Activated naive CD4-positive, alpha-beta T cell treated with anti-CD3 and anti-CD28 coated beads, Interleukin-2, amount 10 ng/mL, durations not matched to agents 7 days and 5 days (primary cell): ENCODE measurements at places on chromosomes 3 and 15.
A peak's percentile ranks its signal among the peaks of the same experiment; 100 is the strongest.

GRCh38 chr15:48828906-48829305 lies 18.0 kb upstream of the CEP152 start:
- DNase-seq: no peak
- H3K27ac ChIP-seq: no peak overlapping the region
- H3K36me3 ChIP-seq: no peaks in the 10 kb centered on the region
- H3K4me1 ChIP-seq: no peaks in the 10 kb centered on the region
- H3K27me3 ChIP-seq: peaks cover 18% of the 10 kb centered on the region
- H3K4me3 ChIP-seq: no peak overlapping the region

DNA sequence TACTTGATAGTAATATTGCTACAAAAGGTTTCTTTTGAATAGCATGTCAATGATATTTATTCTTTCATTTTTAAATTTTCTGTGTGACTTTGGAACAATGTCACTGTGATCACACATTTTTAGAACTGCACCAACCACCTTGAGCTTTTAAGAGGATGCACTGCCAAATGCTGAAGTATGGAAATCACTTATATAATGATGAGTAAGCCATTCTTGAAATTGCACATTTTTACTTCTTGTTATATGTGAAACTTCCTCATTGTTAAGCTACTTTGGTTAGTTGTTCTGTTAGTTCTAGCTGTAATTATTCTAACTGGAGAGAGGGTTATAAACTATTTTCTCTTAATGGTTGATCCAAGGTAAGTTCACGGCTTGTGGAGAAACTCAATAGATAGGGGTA lies 547.5 kb downstream of the ZIC1 start:
- no peak overlapping the region for H3K4me3 ChIP-seq
- no peak overlapping the region for H3K27ac ChIP-seq
- no peaks in the 10 kb centered on the region for H3K36me3 ChIP-seq

DNA sequence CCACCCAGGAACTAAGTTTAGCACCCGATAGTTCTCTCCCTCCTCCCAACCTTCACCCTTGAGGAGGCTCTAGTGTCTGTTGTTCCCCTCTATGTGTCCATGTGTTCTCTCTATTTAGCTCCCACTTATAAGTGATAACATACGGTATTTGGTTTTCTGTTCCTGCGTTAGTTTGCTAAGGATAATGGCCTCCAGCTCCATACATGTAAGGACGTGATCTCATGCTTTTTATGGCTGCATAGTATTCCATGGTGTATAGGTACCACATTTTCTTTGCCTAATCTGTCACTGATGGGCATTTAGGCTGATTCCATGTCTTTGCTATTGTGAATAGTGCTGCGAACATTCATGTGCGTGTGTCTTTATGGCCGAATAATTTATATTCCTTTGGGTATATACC lies 66.9 kb upstream of the TRA2B start:
- H3K4me3 ChIP-seq: no peak overlapping the region
- peaks cover 6% of the 10 kb centered on the region for H3K27me3 ChIP-seq
- no peaks in the 10 kb centered on the region for H3K36me3 ChIP-seq
- DNase-seq: no peak

GRCh38 chr15:48924528-48925393 lies 39.0 kb downstream of the SHC4 start:
- no peaks in the 10 kb centered on the region for H3K36me3 ChIP-seq
- H3K4me3 ChIP-seq: no peak overlapping the region
- H3K27ac ChIP-seq: no peak overlapping the region

DNA sequence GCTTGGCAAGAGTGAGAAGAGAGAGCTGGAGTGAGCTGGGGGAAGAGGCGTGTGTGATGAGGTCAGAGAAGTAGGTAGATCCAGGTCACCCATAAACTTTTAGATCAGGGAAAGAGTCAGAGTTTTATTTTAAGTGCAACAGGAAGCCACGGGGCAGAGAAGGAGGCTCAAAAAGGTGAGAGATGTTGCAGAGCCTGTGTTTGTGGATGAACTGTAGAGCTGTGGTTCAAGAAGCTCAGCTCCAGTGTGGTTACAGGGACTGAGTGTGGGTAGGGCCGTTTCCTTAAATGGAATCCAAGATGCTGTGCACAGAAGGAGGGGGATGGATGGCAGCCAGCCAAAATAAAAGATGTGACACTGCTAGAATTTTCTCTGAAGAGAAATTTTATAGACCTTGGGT lies 337.2 kb downstream of the SATB1 start:
- no peak overlapping the region for H3K27ac ChIP-seq
- no peaks in the 10 kb centered on the region for H3K36me3 ChIP-seq
- H3K27me3 ChIP-seq: peaks cover 16% of the 10 kb centered on the region
- H3K4me3 ChIP-seq: no peak overlapping the region
- no peak for DNase-seq

- H3K27ac ChIP-seq: no peak overlapping the region
- peaks cover 22% of the 10 kb centered on the region for H3K36me3 ChIP-seq
- no peak overlapping the region for H3K4me3 ChIP-seq
- no peaks in the 10 kb centered on the region for H3K4me1 ChIP-seq
- no peaks in the 10 kb centered on the region for H3K27me3 ChIP-seq
- no peak for DNase-seq
Observed at GRCh38 chr3:188491276-188491687, 337.3 kb downstream of the LPP start.

DNA sequence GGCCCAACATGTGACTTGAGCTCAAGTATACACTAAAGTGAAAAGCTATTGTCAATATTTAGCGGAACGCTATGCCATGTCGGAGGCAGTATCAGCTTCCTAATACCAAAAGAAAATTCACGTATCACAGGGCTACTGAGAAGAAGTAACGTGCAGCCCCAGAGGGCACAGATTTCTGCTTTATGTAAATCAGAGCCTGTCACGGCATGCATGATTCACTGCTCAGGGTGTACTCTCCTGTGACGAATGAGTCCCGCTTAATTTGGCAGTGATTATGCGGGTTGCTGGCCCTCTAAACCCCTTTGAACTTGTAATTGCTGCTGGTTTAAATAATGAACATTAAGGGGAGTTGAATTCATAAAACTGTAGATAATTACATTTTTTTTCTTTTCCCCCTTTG lies 85.3 kb downstream of the MEIS2 start:
- H3K27ac ChIP-seq: no peak overlapping the region
- H3K36me3 ChIP-seq: no peaks in the 10 kb centered on the region
- no peaks in the 10 kb centered on the region for H3K27me3 ChIP-seq
- DNase-seq: no peak
- no peak overlapping the region for H3K4me3 ChIP-seq
- H3K4me1 ChIP-seq: no peaks in the 10 kb centered on the region

- peaks cover 9% of the 10 kb centered on the region for H3K4me1 ChIP-seq
- H3K27me3 ChIP-seq: peaks cover 11% of the 10 kb centered on the region
- no peak for DNase-seq
- H3K36me3 ChIP-seq: no peaks in the 10 kb centered on the region
Observed at GRCh38 chr15:99957642-99958013, 224.4 kb upstream of the LYSMD4 start.

GRCh38 chr3:114714237-114714636 lies 420.4 kb downstream of the TIGIT start:
- no peak overlapping the region for H3K4me3 ChIP-seq
- no peaks in the 10 kb centered on the region for H3K36me3 ChIP-seq
- H3K4me1 ChIP-seq: no peaks in the 10 kb centered on the region
- DNase-seq: no peak
- no peaks in the 10 kb centered on the region for H3K27me3 ChIP-seq
- H3K27ac ChIP-seq: no peak overlapping the region

DNA sequence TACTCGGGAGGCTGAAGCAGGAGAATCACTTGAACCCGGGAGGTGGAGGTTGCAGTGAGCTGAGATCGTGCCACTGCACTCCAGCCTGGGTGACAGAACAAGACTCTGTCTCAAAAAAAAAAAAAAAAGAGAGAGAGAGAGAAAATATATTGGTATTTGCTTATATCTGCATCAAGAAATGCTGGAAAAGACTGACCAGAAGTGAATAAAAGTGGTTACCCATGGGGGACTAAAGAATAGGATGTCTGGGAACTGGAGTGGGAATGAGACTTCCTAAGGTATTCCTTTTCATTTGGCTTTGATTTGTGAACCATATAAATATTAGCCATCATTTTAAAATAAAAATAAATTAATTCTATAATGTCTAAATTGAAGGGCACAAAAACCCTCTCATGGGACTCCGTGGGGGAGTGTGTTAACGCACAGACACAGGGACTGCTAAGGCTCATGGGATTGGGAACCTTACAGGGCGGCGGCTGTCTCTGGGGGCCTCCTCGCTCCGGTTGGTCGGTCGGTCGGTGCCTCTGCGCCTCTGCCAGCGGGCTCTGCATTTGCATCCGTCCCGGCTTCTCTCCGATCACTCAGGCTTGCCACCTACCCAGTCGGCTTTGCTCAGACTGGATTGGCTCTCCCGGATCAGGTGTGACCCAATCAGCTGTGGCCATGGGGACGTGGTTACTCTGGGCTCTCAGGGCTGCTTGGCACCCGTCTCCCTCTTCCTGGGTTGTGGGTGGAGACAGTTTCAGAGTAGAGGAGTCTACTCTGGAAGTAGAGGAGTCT lies 12.7 kb upstream of the TSPAN3 start:
- H3K4me1 ChIP-seq: peaks cover 15% of the 10 kb centered on the region
- H3K36me3 ChIP-seq: no peaks in the 10 kb centered on the region
- peak overlapping the region; percentile 31 for H3K4me3 ChIP-seq
- peak; percentile 68 for DNase-seq
- H3K27me3 ChIP-seq: peaks cover 31% of the 10 kb centered on the region

GRCh38 chr15:65963911-65964482 lies 94.7 kb downstream of the RAB11A start:
- H3K36me3 ChIP-seq: no peaks in the 10 kb centered on the region
- H3K27me3 ChIP-seq: peaks cover 61% of the 10 kb centered on the region
- H3K4me1 ChIP-seq: no peaks in the 10 kb centered on the region
- no peak for DNase-seq
- no peak overlapping the region for H3K27ac ChIP-seq
